ENCODE measurements at places on chromosomes 16 and 17.

DNA sequence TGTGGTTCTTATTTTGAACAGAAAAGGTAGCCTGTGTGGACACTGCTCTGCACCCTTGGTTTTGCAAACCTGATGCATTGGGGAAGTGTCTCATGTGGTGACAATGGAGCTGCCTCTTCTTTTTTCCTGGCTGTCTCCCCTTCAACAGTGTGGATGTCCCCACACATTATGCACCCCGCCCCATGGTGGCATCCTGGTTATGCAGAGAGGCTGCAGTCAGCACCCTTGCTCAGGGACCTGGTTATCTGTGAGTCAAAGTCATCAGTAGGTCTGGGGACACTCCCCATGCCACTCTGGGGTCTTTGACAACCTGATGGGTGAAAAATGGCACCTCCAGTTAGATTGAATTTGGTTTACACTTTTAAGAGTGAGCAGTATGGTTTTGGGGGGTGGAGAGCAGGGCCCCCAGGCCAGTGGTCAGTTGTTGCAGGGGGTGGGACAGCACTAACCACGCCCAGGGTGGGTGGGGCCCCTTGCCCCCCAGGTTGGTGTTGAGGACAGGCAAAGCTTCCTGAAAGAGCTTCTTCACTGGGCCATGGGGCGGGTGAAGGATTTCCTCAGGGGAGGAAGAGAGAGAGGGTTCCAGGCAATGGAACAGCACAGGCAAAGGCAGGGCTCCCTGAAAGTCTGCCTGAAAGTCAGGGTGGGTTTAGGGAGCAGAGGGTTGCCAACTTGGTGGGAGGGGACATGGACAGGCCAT lies 24.6 kb upstream of the KCNJ12 start:
- DNase-seq = no peak

DNA sequence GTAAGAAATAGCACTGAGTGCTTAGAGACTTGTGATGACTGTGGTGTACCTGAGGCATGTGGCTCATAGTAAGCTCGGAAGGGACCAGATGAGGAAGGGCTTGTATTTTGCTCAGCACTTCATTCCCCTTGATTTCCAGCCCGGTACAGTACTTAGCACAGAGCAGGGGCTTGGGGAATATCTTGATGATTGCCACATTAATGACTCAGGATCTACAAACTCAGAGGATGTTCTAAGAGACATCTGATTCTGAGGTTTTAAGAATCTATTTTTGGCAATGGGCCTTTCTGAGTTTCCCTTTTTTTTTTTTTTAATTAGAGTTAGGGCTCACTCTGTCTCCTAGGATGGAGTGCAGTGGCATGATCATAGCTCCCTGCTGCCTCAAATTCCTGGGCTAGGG lies 9.1 kb downstream of the ASPHD1 start:
- no peak for DNase-seq

- DNase-seq = peak; percentile 55
Observed at GRCh38 chr16:50696575-50697420, 3.4 kb downstream of the NOD2 start.

GRCh38 chr16:67987460-67988160 lies 7.3 kb upstream of the DPEP3 start:
- DNase-seq = no peak

DNA sequence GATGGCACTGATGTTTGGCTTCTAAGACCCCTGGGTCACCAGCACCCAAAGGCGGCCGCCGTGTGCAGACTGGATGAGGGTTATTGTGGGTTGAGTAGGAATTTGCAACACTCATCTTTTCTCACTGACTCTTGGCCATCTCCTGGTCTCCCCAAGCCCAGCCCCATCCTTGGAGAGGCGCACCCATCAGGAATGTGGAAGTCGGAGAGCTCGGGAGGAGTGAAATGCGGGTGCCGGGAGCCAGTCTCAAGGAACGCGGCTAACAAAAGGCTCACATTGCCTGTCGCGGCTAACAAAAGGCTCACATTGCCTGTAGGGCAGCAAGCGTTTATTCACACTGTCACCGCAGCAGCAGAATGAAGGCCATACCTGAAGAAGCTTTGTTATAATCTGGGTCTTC lies 248.6 kb downstream of the FOXL1 start:
- DNase-seq = no peak

DNA sequence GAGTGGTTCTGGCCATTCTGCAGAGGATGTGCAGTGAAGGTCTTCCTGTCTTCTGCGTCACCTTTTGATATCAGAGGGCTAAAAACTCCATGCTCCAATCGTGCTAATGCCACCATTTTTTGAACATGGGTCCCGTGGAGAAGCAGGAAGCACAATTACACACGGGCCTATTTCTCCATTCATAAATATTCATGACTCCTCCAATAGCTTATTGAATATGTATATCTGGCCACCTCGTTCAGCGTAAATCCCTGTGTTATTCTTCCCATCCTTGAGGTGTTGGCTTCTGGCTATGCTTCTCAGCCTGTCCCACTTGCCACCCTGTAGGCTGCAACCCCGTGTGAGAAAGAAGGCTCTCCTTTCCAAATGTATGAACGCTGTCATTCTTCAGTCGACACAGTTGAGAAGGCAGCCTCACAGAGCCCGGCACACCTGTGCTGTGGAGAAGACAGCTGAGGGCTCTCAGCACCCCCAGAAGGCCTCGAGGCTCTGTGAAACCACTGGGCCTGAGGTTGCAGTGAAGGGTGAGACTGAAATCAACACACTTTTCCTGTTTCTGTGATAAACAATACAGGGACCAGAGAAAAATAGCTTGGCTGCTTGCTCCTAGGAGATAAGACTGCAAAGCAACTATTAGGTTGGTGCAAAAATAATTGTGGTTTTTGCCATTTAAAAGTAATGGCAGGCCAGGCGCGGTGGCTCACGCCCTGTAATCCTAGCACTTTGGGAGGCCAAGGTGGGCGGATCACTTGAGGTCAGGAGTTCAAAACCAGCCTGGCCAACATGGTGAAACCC lies 4.9 kb upstream of the ANKRD40CL start:
- DNase-seq = no peak

GRCh38 chr17:30104575-30105339 lies 11.9 kb upstream of the NSRP1 start:
- no peak for DNase-seq

DNA sequence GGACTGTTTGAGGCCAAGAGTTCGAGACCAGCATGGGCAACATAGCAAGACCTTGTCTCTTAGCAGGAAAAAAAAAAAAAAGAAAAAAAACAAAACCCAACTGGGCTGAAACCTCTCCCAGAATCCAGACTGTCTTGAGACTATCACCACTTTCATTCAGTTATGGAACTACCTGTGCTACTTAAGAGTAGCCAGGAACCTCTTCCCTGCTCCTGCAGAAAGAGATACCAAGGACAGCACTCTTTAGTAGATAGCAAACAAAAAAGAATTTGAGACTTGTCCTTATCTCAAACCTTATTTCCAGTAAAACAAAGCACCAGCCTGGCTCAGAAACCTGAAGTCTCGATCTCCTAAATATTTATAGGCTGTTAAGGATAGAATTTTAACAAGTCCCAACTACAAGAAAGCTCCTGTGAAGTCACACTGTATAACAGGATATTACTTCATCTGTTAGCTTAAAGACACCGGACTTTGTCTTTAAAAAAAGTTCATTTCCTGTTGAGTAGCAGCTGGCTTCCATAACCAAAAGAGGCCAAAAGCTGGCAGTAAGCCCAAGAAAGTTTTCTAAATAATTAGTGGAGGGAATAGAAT lies 5.1 kb downstream of the CDR2 start:
- DNase-seq = no peak

- DNase-seq = no peak
Observed at GRCh38 chr17:351449-351738, 1.2 kb downstream of the RPH3AL start.

DNA sequence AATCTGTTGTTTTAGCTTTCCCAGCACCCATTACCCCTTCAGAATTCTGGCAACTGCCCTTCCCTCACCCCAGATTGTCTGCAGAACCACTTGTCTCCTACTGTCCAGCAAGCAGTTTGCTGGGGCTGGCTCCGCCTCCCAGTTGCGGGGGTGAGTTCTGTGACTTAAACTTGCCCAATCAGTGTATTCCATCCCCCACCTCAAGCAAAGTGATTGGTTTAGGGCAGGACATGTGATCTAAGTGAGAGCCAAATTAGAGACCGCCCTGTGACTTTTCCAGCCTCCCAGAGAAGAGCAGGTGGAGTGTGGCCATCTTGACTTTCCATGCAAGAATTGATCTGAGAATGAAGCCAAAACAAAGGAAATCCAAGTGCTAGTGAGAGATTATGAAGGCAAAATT lies 22.7 kb upstream of the SRCIN1 start:
- no peak for DNase-seq

DNA sequence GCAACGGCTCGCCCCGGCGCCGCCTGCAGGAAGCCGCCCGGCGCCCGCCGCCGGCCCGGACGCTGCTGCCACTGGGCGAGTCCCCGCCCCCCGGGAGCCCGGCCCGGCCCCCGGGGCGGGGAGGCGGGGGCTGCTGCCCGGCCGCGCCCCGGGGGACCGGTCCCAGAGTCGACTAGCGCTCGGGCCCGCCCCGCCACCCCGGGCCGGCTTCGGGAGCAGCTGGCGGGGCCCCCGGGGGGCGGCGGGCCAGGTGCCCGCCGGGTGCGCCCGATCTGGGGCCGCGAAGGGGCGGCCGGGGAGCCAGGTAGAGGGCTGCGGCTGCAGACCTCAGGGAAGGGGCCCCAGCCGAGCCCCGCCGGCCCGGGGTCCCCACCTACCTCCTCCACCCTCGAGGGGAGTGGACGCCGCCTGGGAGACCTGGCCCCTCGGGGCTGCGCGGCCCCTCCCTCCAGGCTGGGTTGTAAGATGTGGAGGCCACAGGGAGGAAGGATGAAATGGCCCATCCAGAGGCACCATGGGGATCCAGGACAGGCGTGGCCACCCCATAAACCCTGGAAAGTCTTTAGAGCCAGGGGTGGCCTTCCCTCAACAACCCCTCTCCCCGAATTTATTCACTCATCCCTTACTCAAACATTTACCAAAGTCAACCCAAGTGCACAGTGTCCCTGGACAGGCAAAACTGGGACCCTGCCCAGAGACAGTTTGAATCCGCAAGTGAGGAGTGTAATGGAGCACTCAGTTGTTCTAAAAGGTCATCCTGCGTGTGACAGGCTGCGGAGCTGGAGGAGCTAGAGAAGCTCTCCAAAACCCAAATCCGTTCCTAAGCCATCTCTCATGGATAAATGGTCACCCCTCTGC lies at the start of gene CDYL2:
CDYL2 (minus strand) TSS at position 73 of the 858 bp plus-strand sequence. CDS start 425 bp downstream, outside the sequence.
- no peak for DNase-seq

- DNase-seq = no peak
Observed at GRCh38 chr16:21611198-21611555, 11.8 kb downstream of the METTL9 start.

DNA sequence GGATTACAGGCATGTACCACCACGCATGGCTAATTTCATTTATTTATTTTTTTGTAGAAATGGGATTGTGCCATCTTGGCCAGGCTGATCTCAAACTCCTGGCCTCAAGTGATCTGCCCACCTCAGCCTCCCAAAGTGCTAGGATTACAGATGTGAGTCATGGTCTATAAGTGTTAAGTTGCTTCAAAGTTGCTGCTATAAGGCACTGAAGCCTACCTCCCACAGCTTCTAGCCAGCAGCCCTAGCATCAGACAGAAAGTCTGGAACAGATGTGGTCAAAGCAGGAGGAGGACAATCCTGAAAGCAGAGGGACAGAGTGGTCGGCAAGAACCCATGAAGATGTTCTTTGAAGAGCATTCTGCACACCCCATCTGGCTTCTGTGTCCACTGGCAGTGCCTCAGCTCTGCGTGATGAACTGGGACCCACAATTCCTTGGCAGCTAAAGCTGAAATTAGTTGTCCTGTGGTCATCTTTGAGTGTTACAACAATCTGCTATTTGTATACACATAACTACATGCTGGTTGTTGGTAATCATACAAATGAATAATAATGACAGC lies 11.2 kb downstream of the MAP3K14 start:
- no peak for DNase-seq

DNA sequence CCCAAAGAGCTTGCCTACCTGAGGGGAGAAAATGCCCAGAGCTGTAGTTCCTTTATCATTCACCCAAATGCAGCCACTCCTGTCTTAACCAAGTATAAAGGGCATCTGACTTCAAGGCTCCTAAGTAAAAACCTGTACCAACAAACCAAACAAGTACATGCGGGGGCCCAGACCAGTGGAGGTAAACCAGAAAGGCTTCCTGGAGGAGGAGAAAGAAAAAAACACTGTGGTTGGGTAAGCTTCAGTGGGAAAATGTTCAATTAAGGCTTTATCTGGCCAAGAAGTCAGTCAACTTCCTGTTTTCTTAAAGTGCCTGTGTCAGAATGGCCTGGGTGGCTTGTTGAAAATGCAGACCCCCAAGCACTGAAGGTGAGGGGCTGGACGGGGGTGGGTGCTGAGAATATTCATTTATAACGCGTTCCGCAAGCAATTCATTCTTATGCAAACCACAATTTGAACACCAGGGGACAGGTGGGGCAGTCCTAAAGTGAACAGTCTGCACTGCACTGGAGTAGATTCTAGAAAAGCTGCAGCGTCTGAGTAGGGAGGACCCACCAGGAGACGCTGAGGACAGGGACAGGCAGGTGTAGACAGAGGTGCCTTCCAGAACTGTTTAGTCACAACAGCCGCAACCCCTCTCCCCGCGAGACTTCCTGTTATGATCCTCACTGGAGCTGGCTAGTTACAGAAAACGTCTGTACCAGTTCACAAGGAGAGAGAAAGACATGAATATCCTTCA lies 467.1 kb downstream of the SOX9 start:
- DNase-seq = no peak

DNA sequence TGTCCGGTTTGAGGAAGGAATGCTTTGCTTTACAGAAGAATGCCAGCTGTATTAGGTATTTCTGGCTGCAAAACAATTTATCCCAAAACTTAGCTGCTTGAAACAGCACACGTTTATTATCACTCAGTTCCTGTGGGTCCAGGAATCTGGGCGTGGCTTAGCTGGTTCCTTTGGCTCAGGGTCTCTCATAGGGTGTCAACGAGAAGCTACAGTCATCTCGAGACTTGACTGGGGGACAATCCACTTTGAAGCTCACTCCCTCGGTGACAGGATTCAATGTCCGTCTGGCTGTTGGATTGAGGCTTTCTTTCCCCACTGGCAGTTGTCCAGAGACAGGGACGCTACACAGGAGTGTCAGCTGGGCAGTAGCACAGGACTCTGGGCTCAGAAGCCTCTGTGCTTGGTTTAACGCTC lies 9.6 kb upstream of the RHBDF2 start:
- no peak for DNase-seq

GRCh38 chr16:53614346-53614745 lies 89.3 kb downstream of the RPGRIP1L start:
- DNase-seq = no peak

- DNase-seq = no peak
Observed at GRCh38 chr16:81167851-81168250, 70.6 kb upstream of the BCO1 start.

- DNase-seq = no peak
Observed at GRCh38 chr16:8716592-8716991, 42.2 kb downstream of the ABAT start.

GRCh38 chr16:55436587-55436986 lies 42.4 kb upstream of the MMP2 start:
- no peak for DNase-seq

Data from esophagus squamous epithelium (tissue), 5 donors.